Upper lobe of right lung (tissue), 1 donor: ENCODE measurements at places on chromosomes 7 and 10. TPM values are rescaled to one million over a fixed set of nuclear protein-coding genes. Genes with fewer than 3 reads are reported as not detected.
A peak's percentile ranks its signal among the peaks of the same experiment; 100 is the strongest.

The NAT16 gene
- total RNA-seq = not detected

DNA sequence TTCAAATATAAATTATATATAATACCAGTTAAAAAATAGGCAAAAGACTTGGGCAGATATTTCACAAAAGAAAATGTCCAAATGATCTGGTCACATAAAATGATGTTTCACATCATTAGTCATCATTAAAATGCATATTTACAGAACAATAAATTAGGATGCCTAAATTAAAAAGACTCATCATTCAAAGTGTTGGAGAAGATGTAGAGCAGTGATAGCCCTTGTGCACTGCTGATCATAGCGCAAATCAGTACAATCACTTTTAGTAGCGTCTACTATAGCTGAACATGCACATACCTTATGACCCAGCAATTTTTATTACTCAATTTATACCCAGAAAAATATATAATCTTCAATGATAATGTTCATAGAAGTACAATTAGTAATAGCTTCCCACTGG is 333.3 kb upstream of the ETV1 start:
- no peaks in the 10 kb centered on the region for H3K27me3 ChIP-seq
- H3K4me3 ChIP-seq = no peak overlapping the region
- no peak overlapping the region for H3K27ac ChIP-seq
- no peaks in the 10 kb centered on the region for H3K4me1 ChIP-seq
- no peaks in the 10 kb centered on the region for H3K36me3 ChIP-seq

DNA sequence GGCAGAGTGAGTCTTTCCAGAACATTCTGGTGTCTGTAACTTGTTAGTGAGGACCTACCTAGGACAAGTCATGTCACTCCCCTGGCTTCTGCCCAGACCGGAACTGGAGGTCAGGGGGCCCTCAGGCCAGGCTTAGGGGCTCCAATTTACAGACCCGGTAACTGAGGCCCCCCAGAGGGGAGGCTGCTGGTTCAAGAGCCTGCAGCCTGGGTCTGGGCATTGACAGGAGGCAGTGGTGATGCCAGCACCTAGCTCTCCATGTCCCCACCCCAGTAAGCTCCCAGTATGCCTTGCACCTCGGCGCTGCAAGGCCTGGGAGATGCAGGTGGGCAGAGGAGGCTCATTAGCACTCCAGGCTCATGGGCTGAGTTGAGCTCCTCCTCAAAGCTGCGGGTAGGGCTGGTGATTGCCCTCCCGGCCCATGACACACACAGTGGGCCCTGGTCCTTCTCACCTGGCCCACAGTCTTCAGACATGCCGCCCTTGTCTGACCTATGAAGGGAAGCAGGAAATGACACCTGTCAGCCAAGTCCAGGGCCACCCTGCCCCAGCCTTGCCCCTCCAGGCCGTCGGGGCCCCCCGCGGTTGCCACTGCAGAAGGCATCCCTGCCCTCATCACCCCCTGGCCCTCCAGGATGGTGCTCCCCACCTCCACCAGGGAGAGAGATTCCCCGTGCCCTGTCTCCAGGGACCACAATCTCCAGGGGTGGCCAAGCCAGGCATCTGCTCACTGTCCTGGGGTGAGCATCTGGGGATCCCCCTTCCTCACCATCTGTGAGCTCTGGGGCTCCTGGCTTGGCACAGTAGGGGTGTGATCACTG is 88.3 kb upstream of the TMEM248 start:
- DNase-seq = no peak
- no peaks in the 10 kb centered on the region for H3K36me3 ChIP-seq
- no peaks in the 10 kb centered on the region for H3K4me1 ChIP-seq
- no peaks in the 10 kb centered on the region for H3K27me3 ChIP-seq
- no peak overlapping the region for H3K27ac ChIP-seq

- no peaks in the 10 kb centered on the region for H3K36me3 ChIP-seq
- no peak for DNase-seq
- H3K4me3 ChIP-seq = peak overlapping the region; percentile 57
- peak overlapping the region; percentile 81 for H3K27ac ChIP-seq
- H3K4me1 ChIP-seq = peaks cover 18% of the 10 kb centered on the region
These were observed 110.7 kb downstream of the RALA start for GRCh38 chr7:39733881-39734632.

- H3K4me3 ChIP-seq = no peak overlapping the region
- no peaks in the 10 kb centered on the region for H3K36me3 ChIP-seq
- H3K27ac ChIP-seq = no peak overlapping the region
- no peaks in the 10 kb centered on the region for H3K4me1 ChIP-seq
- no peaks in the 10 kb centered on the region for H3K27me3 ChIP-seq
- DNase-seq = no peak
These were observed 184.3 kb upstream of the ITGB1 start for GRCh38 chr10:33142295-33142694.
